ENCODE measurements at places on chromosomes 12 and 14. TPM values are rescaled to one million over a fixed set of nuclear protein-coding genes. Genes with fewer than 3 reads are reported as not detected.

The SLC25A47 gene
- polyA plus RNA-seq: 0.10 TPM

- DNase-seq: no peak
Observed at GRCh38 chr14:69992564-69992963, 113.3 kb downstream of the SMOC1 start.

The DNAJC22 gene
- polyA plus RNA-seq: 18.3 TPM

DNA sequence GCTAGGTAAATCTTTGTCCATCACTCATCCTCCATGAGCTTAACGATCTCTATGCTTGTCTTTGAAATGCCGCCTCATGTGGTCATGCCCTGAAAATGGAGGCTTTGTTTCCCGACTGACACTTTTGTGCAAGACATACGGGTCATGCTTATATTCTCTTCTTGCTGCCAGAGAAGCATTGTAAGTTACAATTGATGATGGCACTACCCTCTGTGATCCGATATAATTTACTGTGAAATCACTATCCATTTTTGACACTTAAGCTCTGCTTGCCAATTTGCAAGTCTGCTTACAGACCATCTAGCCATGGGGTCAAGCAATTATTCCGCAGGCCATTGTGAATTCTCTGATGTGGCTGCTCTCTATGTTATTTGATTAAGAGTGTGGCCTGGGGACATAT is 650.0 kb downstream of the FLRT2 start:
- no peak for DNase-seq

Data from right renal cortex interstitium (tissue), 3 donors.